ENCODE measurements at places on chromosomes 7 and 10.

GRCh38 chr10:68239596-68240150 is 7.8 kb upstream of the ATOH7 start:
- no peak for DNase-seq

- DNase-seq, result no peak
Measured at GRCh38 chr7:22469371-22470143, 30.4 kb downstream of the STEAP1B start.

DNA sequence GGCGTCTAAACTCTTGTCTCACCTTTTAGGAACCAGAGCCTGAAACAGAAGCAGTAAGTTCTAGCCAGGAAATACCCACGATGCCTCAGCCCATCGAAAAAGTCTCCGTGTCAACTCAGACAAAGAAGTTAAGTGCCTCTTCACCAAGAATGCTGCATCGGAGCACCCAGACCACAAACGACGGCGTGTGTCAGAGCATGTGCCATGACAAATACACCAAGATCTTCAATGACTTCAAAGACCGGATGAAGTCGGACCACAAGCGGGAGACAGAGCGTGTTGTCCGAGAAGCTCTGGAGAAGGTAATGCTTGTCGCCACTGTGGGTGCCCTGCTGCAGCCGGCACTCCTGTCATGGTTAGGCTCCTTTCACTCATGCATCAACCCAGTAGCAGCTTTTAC is 113.1 kb downstream of the ZMYND11 start:
- DNase-seq, result no peak

- DNase-seq, result no peak
Measured at GRCh38 chr10:60035984-60036383, 129.6 kb upstream of the CCDC6 start.

DNA sequence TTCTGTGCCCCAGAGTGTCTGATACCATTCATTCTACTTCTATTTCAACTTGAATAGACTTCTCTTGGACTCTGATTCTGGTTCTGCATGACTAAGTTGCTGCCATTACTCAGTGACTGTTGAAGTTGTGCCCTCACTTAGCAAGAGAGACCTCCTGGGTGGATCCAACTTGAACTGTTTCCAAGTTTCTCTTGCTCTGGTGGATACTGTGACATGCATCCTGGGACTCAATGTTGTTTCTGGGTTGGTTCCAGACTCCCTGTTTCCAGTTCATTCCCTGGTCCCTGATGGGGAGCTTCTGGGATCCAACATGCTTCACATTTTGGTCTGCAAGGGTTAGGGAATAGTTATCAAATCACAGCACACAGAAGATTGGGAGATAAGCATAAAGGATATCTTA is 26.2 kb upstream of the PRPF18 start:
- no peak for DNase-seq

DNA sequence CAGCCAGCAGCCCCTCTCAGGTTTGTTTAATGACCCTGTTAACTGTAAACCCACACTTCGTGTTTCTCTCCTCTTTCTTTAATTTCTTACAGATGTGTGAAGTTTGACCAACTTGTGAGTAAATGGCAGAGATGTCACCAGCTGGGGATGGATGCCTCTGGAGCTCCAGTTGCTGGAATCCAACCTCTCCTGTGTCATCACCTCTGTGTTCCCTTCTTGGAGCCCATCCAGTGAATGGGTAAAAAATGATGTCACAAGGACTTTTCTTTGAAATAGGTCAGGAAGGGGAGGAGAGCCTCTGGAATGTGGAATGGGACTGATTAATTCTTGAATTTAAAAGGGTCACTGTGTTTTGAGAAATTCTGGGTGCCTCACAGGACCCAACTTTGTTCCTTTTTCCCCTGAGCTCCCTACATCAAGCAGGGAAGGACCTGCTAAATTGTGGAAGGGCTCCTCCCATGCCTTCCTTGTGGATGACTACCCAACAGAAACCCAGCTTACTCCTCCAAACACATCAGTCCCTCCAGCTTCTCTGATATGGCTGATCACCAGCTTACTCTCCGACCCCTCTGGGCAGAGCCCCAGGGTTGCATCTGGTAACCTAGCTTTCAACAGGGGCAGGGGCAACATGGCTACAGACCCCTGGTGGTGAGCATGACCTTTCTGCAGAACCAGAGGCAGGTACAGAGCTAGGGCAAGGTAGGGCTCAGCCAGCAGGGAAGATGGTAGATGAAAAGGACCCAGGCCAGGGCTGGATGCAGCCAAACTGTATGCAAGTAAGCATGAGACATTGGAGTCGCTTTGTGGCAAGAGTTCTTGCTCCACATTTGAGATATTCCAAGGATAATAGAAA is 67.5 kb downstream of the STRA8 start:
- no peak for DNase-seq

- DNase-seq, result no peak
Measured at GRCh38 chr10:43912469-43912868, 263.8 kb upstream of the ZNF32 start.

DNA sequence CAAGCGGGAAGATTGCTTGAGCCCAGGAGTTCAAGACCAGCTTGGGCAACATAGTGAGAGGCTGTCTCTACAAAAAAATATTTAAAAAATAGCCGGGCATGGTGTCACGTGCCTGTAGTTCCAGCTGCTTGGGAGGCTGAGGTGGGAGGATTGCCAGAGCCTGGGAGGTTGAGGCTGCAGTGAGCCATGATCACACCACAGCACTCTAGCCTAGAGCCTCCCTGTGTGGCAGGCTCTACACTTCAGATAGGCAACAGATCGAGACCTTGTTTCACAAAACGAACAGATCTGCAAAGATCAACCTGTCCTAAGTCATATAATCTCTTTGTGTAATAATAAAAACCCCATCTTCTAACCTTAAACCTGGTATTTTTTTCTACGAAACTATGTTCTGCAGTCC is 76.8 kb downstream of the PTEN start:
- DNase-seq, result no peak

DNA sequence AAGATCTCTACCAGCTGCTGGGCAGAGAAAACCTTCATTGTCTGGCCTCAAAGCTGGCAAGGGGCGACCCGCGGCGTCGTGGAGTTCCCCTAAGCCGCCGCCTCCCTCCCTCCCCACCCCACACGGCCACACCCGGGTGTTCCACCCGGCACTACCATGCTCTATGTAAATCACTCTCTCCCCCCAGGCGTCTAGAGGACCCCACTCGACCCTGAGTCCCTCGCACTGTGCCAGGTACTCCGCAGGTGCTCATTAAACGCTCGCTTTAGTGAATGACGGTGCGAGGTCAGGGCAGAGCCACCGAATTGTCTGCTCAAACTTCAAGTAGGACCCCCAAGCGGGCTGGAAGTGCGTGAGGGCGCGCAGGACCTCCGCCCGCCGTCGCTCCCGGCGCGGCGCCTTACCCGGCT is 628 bp downstream of the PARP12 start:
- DNase-seq, result peak; percentile 48

DNA sequence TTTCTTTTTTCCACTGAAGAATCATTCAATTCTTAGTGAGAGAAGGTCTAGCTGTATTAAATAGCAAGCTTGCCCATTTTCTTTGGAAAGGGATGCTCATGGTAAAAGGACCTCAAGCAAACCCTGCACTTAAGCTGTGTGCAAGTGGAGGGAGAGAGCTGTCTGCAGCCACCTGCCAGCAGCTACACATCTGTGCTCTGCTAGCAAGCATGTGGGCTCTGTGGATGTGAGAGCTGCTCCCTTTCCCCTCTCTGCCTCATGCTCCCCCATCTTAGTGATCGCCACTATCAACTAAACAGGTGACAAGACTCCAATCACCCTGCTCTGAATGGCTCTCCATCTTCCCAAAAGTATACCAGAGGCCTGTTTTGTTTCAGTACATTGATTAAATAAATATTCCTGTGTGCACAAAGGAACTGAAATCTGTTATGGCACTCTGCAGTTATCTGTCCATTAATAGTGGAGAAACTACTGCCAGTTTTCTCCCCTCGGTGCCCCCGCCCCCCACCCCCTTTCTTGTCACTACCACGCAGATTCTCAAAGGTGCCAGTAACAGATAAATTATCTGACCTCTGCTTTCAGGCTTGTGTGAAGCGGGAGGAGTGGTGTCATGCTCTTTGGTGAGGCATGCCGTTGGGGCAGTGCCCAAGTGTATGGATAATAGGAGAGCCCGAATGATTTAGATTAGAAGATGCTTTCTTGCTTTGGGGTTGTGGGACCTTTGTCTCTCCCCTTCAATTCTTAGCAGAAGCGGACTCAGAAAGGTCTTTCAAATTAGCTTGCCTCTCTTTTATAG is 26.4 kb downstream of the AUTS2 start:
- no peak for DNase-seq

GRCh38 chr7:22771872-22772228 is 44.9 kb downstream of the IL6 start:
- DNase-seq, result no peak

DNA sequence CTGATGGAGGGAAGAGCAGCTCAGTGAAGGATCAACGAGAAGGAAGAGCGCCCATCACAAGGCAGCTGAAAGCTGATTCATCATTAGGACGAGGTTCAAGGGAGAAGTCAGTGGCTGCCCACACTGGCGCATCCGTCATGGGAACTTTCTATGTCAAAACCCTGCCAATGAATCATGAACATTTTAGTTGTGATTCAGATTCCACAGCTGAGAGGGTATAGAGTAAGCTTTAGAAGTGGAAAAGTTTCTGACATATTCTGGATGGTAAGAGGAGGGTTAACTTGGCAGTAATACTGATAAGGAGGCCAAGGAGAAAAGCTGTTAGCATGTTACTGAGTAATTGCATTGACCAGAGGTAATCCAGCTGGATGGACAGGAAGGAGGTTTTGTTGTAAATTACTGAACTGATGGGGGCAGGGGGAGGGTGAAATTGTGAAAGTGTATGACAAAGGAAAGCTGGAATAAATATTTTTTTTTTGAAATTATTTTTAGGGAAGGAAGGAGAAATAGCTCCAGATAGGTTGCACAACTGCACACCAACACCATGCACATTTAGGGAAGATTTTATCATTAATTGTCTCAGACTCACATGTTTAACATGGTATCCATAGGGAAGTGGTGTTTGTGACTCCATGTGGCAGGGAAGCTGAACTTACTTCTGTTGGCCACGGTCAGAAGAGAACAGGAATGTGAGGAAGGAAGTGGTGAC is 78.3 kb upstream of the NRP1 start:
- DNase-seq, result no peak

GRCh38 chr7:75734586-75735458 is 3.9 kb downstream of the HIP1 start:
- DNase-seq, result no peak

GRCh38 chr10:8508882-8509281 is 454.4 kb downstream of the GATA3 start:
- DNase-seq, result no peak

DNA sequence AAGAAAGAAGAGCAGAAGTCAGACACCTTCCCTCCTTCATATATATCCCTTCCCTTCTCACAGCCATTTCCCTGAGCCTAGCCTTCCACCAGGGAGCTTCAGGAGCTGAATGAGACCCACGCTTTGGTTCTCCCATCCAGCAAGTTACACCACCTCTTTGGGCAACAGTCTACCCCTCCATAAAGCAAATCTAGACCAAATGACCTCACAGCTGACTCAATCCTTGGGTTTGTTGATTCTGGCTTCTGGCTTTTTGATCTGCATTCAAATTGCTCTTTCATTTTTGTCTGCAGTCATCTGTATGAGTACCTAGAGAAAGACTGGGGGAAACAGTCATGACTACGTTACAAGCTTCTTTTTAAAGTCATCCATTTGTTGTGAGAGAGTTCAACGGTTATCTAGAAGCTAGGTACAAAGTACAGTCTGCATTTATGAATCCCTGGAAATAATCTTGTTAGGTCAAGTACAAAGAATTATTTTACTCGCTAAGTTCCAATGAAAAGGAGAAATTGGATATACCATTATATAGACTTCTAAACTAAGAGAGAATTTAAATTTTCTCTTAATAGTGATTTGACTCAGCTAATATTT is 86.3 kb downstream of the RAB11FIP2 start:
- no peak for DNase-seq

DNA sequence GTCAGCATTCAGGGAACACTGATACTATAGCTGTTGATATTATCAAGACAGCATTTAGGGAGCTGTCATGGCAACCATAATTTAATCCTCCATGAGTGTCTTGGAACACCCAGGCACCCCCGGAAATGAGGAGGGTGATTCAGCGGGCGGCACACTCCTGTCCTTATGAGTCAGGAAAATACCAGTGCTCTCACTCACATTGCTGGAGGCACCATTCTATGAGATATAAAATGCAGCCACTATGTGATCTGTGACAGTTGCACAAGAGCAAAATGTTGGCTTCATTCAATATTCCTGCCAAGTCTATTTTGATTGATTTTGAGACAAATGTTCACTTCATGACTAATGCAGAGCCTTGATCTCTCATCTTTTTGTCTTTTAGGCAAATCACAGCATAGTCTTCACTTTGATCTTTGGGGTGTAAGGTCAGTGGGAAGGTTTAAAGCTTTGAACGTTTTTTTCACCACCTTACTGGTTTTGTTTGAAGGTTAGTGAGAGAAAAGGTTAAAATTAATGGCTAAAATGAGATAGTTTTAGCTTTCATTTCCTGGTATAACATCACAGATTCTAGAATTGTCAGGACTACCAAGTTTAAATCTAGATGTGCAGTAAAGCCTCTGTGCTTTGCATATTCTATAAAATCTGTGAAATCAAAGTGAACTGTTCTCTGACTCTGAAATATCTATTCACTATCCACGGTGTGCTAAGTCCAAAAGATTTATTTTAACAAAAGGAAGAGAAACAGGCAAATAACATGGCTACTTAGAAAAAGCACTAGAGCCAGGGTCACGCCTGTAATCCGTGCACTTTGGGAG is 12.4 kb upstream of the ARHGAP12 start:
- DNase-seq, result no peak

DNA sequence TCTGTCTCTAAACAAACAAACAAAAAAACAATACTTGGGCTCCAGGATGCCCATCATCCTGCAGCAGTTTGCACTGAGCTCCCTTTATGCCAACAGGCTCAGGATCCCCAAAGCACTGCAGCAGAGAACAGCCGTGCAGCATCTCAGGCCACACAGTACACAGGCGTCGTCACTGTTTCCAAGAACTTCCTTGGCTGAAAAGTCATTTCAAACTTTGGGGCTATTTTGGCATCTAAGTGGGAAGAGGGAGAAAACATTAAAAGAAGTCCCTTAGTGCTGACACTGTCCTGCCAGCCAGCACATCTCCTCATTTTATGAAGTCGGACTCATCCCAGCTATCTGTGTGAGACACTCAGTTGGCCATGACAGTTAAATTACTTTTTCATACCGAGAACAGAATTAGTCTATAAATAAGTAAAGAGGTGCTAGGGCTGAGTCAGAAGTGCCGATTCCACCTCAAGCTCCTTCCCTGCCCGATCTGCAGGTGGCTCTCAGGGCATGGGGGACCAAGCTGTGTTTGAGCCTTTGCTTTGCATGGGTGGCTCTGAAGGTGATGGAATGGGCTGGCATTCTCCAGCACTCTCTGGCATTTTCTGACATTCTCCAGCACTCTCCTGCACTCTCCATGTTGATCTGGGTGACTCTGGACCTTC is 68.5 kb downstream of the PTPRN2 start:
- DNase-seq, result no peak

Measured in central memory CD4-positive, alpha-beta T cell (primary cell).